Activated CD4-positive, CD25-positive, alpha-beta regulatory T cell treated with anti-CD3 and anti-CD28 coated beads, Interleukin-2, amount 50 U/mL, for 72 hours (primary cell): ENCODE measurements at places on chromosomes 5 and 9.

- DNase-seq = no peak
Measured at GRCh38 chr5:78677777-78678668, 29.5 kb upstream of the LHFPL2 start.

- no peak for DNase-seq
Measured at GRCh38 chr5:38802125-38802524, 43.7 kb upstream of the OSMR start.

- no peak for DNase-seq
Measured at GRCh38 chr9:86842573-86842972, 104.7 kb downstream of the GAS1 start.

GRCh38 chr5:136145030-136145429 is 12.4 kb downstream of the SMAD5 start:
- no peak for DNase-seq

DNA sequence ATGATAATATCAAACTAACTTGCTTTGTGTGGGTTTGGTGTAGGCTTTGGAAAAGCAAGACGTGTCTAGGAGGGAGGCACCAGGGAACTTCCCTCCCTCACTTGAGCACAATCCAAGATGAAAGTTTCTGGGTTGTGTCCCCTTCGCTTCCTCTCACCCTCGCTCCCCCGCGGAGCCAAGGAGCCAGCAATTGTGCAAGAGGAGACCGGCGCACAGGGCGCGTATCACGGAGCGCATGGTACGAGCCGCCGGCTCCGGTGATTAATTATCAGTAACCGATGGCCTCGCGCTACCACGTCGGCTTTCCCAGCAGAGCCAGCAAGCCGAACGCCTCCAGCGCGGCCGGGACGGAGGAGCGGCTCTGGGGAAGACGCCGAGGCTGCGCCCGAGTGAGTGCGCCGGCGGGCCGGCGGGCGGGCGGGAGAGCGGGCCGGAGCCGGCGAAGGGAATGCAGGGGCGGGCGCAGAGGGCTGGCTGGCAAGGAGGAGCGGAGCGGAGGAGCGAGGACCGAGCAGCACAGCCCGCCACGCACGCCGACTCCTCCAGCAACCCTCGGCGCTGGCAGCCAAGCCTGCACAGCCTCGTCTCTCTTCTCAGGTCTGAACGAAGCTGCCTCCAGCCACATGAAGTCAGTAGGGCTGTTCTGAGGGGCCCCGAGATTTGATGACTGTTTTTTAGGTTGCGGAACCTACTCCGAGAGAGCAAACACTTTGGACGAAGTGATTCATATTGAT is 143.6 kb downstream of the BNC2 start:
- DNase-seq = no peak

GRCh38 chr9:134212809-134213507 is 48.6 kb upstream of the RNU6ATAC start:
- DNase-seq = no peak

DNA sequence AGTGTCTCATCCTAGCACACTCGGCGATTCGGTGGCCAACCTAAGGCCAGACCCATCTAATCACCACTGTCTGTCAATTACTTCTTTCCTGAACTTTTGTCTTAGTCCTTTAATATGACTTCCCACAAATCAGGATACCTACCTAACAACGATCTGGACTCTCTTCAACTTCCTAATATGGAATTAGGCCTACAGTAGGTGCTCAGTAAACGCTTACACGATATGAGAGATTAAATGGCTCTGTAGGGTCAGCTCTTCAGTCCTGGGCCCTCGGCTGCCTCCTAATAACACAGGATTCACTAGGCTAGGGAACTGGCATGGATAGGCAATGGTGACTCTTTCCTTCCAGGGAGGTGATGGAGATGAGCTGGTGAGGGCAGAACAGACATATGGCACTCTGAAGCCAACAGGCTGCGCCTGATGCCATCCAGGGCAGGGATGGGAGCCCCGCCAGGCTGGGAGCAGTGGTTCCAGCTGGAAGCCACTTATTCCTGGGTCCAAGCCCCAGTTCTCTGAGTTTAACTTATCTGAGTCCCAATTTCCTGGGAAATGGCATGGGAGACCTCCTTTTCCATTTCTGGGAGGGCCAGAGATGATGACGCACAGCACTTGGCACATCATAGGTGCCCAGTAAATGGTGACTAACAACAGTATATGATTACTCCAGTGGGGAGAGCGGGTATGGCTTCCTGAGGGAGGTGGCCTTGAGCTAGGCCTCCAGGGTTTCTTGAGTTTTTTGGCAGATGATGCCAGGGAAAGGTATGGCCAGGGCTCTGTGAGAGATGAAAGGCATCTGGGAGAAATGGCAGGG is 7.3 kb downstream of the PDGFRB start:
- no peak for DNase-seq

DNA sequence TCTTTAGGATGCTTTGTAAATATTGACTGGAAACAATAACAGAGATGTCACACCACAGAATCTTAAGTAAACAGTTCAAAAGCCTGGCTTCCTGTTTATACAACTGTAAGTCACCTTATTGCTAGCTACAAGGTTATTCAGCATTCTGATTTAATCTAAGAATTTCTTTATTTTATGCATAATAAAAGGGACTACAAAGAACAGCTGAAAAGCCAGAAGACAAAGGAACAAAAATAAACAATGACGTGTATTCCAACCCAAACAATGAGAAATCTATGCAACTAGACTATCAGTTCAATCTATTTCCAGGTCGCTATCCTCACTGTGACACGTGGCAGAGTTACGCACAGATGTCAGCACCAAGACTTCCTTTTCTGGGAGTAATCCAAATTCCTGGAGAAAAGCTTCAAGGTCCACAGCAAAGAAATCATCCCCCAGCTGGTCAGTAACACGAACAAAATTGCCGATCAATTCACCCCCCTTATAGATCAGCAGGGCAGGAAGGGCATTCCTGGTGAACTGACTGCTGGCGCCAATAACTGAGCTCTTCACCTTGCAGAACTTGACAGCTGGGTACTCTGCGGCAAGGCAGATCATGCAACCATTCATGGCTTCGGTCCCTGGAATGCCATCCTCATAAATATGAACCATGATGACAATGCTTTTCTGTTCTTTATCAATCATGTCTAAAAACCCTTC is 8.4 kb downstream of the PDCL start:
- no peak for DNase-seq

DNA sequence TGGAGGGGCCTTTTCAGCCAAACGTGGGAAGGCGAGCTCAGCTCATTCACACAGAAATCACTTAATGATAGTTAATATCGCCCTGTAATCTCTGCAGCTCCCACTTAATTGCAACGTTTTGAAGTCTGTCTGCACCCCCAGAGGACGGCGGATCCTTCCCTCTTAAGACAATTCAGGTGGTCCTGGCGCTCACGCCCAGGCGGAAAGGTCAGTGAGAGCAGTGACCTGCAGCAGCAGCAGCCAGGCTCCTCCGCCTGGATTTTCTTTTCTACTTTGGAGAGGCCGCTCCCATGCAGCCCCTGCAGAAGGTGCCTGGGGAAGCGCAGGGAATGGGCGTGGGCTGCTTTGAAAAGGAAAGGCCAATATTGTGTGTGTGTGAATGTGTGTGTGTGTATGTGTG is 400.9 kb upstream of the IRX1 start:
- DNase-seq = no peak

GRCh38 chr5:160789219-160789859 is 62.7 kb downstream of the ATP10B start:
- no peak for DNase-seq

DNA sequence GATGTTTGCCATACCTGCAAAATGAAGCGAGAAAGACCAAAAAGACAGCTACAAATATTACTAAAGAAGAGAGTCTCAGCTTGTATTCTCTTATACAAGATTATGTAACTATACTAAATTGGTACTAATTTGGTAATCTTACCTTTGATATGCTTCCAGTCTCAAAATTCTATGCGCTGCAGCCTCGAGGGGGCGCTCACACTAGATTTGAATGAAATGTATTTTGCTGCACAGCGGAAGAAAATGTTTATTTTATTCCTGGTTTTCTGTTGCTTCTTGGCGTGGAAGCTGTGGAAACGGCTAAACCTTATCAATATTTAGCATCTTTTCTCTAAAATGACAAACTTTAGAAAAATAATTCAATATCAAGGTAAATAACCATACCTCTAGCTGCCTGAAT is 267.0 kb upstream of the NUDT12 start:
- DNase-seq = no peak

DNA sequence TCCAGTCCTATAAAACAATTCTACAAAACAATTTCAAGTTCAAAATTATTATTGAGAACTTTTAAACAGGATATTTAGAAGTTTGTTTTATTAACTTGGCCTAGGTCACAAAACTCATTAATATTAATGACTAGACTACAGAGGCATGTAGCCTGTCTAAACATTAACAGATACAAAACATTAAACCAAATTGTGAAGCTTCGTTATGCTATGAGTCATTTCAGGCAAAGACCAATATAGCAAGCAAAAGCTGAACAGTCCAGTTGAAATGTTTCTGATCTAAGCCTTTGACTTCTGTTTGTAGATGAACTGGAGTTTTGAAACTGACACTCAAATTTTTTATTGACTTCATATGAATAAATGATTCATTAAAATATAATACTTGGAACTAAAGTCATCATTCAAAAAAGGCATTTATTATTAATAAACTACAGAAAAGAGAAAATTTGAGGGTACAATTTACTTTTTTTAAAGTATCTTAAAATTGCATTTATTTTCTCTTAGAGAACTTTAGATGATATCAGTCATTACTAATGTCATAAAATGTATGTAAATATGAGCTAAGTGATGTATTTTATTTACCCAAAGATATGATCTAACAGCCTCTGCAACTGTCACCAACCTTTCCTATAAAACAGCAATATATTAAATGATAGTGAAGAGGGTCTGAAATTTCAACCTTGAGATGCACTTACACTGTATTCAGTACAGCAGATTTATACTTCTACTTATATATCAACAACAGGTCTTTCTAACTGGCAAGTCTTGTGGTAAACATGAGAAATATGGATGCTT is 188.8 kb downstream of the COMMD10 start:
- no peak for DNase-seq

- DNase-seq = no peak
Measured at GRCh38 chr5:39541920-39542319, 117.1 kb upstream of the DAB2 start.

DNA sequence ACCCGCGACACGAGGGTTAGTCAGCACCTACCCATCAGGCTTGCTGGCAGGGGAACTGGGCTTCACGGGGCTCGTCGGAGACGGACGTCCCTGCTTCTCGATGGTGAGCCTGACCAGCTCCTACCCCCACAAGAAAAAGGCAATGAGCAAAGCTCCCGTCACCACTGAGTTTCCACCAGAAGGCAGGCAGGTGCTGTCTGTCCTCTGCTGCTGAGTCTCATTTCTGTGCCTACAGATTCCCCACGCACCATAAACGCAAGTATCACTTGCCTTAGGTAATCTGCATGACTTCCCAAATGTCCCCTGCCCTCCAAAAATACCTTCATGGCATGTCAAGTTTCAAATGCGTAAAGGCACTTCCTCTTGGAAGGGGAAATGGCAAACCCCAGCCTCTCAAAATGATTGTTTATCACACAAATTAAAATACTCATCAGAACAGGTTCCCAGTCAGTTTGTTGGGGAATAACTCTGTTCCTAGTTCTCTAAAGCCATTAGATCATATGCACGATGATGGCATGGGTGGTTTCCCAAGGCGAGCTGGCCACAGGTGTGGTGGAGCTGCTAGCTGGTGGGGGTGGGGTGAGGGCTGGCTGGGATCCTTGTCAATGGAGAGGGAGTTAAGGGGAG is 85.0 kb downstream of the PRRT1B start:
- DNase-seq = no peak

- no peak for DNase-seq
Measured at GRCh38 chr9:13555989-13556500, 276.6 kb upstream of the MPDZ start.

DNA sequence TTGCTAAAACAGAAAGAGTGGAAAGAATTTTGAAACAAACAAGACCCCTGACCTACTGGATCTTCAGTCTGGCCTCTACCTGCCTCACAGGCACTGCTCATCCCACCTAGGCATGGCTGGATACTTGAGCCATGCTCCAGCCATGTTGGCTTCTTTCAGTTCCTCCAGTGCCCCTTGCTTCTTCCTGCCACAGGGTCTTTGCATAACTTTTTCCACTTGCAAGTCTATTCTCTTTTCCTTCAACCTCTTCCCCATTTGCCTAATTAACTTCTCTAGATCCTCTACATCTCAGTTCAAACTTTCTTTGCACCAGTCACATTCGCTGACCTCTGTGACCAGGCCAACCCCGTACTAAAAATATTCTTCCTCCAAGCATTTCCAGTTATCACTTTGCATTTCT is 50.4 kb downstream of the STARD4 start:
- no peak for DNase-seq

- no peak for DNase-seq
Measured at GRCh38 chr5:58191443-58191842, 268.4 kb downstream of the PLK2 start.

DNA sequence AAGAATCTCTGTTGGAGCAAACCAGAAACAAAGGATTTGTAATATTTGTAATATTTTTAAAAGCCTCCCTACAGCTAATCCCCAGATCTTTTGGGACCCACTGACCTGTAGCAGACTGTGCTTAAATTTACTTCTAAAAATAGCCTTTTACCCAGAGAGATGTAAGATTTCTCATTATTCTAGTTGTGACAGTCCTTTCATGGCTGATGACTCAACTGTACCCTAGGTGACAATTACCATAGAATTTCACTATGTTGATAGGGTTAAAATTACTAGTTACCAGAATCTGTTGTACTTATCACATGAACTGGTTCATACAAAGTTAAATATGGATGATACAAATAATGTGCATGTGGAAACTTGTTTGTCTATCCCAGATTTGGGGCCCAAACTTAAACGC is 543.9 kb upstream of the SEMA6A start:
- DNase-seq = no peak

DNA sequence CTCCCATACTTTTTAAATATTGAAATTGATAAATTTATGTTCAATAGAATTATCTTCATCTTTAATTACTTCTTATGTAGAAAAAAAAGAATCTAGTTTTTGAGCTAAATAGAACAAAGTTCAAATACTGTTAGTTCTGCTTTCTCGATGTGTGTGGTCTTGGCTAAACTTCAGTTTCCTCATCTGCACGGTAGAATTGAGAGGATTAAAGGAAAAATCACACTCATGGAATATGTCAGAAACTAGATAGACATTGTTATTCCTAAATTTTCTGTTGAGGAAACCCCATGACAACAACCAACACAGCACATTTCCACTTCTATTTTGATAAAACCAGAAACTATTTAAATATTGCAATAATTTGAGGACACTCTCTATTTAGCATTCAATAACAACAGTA is 100.3 kb downstream of the MUSK start:
- no peak for DNase-seq

DNA sequence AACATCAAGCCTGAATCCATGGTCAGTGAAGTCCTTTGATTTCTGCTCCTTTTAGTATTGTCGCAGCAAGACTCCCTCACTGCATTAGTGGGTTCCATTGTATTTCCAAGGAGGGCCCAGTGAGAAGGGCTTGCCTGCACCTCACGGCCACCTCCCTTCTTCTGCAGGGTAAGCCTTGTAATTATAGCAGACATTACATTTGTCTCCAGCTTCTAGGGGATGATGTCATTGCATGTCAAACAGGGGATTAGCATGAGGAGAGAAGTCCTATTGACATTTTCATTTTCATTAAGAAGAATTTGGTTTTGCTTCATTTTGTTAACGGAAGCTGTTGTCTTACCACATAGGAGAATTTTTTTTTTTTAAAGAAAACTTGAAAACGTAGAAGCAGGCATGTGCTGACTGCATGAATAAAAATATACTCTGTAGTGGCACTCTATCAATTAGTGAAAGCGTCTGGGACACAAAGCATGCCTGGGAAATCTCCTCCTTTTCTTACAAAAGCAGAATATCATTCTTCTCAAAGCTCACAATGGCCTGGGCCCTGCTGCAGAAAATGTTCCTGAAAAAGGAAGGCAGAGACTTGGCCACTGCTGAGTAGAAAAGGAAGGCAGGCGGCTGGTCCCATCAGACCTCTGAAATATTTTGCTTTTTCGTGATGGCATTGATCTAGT is 27.1 kb downstream of the MAP1B start:
- no peak for DNase-seq
